ENCODE measurements at places on chromosomes 16 and 17.

GRCh38 chr16:35628976-35629375 is 2169.6 kb downstream of the TP53TG3F start:
- DNase-seq, result no peak

GRCh38 chr16:59591480-59591879 is 857.4 kb upstream of the GOT2 start:
- DNase-seq, result no peak

DNA sequence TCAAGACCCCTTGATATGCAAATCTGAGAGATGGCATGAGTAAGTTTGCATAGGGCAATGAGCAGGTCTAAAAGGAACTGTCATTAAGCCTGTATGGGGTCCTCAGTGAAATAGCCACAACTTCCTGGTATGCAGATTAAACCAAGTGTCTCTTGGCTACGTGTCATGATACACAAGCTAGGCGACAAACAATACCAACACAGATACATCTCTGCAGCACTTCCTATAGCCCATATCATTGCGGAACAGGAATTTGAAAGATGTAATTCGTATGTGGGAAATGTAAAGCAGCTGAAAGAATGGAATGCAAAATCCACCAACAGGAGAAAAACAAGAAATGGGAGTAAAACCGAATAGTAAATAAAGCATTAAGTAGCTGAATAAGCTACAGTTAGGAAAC is 12.9 kb downstream of the PRSS22 start:
- no peak for DNase-seq

GRCh38 chr17:36500745-36501225 is 14.3 kb downstream of the ZNHIT3 start:
- DNase-seq, result no peak

DNA sequence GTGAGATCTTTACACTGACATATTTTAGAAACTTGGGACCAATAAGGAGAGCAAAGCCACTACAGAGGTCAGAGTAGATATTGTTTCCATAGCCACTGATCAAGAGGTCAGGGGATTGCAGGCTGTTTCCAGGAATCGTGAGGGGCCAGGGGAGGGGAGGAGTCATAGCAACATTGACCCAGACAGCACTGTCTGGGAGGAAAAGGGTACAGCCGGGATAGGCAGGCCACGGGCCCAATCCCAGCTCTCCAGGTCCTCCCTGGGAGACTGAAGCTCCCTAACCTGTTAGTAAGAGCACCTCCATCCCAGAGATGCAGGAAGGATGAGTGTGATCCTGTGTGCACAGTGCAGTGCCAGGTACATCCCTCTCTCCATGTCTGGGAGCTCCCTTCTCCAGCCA is 48.5 kb upstream of the TMEM132E start:
- DNase-seq, result no peak

- DNase-seq, result no peak
Measured at GRCh38 chr16:54135361-54136275, 151.0 kb downstream of the IRX3 start.

DNA sequence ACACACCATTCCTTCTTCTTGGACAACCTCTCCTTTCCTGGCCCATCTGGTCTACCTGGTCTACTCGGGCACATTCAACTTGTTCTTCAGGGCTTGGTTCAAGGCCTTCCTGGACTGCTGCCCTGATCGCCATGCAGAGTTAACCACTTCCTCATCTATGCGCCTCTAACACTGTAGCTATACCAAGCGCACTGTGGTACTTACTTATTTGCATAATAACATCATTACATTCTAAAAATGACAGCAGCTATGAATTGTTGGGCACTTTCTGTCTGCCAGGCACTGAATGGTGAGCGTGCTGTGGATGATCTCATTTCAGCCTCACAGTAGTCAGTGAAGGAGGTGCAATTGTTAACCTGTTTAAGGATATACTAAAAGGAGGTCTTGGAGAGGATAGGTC is 66.9 kb upstream of the SDK2 start:
- no peak for DNase-seq

- no peak for DNase-seq
Measured at GRCh38 chr16:49600976-49601375, 227.4 kb downstream of the C16orf78 start.

DNA sequence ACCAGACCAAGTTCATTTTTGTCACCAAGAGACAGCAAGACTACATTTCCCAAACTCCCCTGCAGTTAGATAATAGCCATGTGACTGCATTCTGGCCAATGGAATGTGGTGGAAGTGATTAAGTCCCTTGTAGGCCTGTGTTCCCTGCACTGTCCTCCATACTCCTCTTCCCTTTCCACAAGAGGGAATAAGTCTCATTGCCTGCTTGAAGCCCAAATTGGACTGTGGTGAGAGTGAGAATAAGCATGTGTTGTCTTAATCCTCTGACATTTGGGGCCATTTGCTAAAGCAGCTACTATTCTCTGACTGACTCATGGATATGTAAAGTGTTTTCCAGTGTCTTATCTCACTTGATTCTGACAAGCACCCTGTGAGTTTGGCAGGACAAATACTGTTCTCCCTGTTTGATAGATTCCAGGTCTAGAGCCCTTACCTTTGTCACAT is 20.7 kb downstream of the PIK3R6 start:
- no peak for DNase-seq

DNA sequence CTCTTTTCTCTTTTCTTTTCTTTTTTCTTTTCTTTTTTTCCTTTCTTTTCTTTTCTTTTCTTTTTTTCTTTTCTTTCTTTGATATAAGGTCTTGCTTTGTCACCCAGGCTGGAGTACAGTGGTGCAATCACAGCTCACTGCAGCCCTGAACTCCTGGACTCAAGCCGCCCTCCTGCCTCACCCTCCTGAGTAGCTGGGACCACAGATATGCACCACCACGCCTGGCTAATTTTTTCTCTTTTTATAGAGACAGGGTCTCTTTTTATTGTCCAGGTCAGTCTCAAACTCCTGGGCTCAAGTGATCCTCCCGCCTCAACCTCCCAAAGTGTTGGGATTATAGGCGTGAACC is 145.8 kb downstream of the IRX3 start:
- no peak for DNase-seq

GRCh38 chr17:59377410-59377809 is 46.0 kb downstream of the YPEL2 start:
- no peak for DNase-seq

DNA sequence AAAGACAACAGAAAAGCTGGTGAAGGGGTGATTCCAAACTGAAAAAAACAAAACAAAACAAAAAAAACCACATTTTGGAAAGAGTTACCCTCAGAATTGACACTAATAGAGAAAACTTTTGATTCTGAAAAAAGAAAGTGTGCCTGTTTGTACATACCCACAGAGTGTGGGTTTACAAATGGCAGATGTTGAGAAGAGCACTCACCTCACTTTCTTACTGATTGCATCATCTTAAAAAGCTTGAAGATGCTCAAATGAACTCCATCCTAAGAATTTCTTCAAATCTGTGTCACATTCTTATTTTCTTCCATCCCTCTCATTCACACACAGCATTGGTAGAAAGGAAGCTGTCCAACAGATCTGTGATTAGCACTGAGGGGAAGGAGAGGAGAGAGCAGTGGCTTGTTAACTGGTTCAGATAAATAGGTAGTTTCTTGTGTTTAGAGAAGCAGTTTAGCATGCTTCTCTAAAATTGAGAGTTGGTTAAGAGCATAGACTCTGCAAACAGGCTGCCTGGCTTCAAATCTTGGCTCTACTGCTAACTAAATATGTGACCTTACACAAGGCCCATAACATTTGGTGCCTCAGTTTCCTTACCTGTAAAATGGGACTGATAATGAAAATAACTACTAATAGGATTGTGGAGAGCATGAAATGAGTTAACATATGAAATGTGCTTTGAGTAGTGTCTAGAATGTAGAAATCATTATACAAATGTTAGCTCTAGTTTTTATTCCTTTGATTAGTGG is 6.9 kb downstream of the GNAO1 start:
- no peak for DNase-seq

- DNase-seq, result peak; percentile 65
Measured at GRCh38 chr17:44187131-44187899, 543 bp downstream of the TMUB2 start.

- DNase-seq, result no peak
Measured at GRCh38 chr17:47363171-47363570, 39.4 kb downstream of the EFCAB13 start.

DNA sequence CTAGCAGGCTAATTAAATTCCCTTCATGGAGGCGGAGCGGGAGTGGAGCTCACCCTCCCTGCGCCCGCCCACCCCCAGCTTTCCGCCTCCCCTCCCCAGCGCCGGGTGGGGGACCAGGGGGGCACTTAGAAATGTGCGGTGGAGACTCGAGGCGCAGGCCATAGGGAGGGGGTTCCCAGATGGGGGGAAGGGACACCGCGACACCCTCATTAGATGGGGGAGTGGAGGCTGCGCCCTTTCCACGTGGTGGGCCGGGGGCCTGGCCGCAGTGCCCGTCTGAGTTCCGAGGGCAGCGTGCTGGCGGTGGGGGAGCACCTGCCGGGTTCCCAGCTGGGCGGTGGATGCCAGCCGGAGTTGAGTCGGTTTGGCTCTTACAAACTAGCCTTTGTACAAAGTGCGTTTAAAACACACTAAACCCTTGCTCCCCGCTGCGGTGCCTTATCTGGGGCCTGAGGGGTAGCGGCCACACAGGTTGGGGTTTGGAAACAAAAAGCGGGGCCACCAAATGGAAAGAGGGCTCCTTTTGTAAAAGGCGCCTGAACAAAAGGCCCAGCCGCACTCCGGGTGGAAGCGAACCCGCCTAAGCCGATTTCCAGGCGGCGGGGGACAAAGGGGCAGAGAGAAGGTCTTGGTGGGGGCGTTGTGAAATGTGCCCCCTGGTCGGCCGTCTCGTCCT is 1.4 kb downstream of the GSE1 start:
- DNase-seq, result no peak

DNA sequence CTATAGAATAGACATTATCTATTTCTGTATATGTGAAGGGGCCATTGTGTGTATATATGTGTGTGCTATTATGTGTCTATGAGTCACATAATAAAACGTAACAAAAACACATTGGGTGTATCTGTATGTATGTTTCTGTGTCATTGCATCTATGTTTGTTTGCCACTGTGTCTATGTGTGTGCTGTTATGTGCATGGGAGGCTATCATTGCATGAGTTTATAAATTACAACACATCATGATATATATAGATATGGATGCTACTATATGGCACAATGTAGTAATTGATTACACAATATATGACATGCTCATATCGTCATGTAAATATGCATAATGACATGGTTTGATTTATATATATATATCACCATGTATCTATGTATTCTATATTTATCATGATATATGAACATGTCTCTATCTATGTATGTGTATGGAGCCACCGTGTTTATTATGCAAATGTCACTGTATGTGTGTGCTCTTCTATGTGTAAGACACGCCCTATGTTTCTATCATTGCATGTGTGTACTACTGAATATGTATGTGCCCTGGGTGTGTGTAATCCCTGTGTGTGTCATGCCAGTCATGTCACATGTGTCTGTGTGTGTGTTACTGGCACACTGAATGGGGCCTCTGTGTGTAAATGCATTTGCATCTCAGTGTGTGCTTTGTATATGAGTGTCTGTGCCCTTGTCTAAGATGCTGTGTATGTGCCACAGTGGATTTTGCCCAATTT is 1.4 kb upstream of the TSPOAP1 start:
- no peak for DNase-seq

- DNase-seq, result no peak
Measured at GRCh38 chr16:73189136-73189535, 141.2 kb upstream of the ZFHX3 start.
